ENCODE measurements at places on chromosomes 2 and 18. TPM values are rescaled to one million over a fixed set of nuclear protein-coding genes. Genes with fewer than 3 reads are reported as not detected.

The ASPRV1 gene
- 4.3 TPM for total RNA-seq

The ZSCAN30 gene
- 7.5 TPM for total RNA-seq

The CBLN2 gene
- 8.2 TPM for total RNA-seq

The CCDC85A gene
- total RNA-seq, result 15.0 TPM

The SCN3A gene
- 1.4 TPM for total RNA-seq

The FOXI3 gene
- not detected for total RNA-seq

The TEX44 gene
- not detected for total RNA-seq

DNA sequence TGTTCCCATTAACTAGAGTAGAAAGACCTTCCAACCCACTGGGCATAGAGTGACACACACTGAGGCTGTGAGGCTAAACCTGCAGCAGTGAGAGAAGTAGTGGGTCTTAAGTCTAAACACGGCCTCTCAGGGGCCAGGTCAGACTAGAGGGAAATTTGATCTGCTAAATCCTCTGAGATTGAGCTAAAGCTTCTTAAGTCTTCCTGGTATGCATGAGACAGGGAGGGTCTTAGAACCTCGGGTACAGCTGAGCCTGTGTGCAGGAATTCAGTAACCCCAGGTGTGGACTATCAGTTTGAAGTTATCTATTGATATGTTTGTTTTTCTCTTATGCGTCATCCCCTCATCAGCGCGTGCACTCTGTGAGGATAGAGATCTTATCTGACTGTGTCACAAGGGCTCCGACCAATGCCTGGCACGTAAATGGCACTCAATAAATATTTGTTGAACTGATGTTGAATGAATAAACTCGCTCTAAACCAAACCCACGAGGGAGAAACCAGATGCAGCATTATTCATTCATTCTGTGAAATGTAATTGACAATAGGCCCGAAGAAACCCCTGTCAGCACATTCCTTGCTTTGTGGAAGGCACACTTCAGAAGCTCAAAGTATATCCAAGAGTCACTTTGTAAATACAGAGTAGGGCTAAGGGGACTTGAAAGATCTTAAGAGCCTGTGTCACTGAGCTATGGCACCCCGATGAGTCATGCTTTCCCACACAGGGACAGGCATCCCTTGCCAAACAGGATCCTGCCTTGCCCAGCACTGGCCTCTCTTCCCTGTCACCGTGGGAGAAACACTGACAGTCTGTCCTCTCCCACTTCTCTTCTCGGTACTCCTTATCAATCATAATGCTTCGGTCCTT, 21.7 kb upstream of the RAB10 start:
- H3K36me3 ChIP-seq, result no peaks in the 10 kb centered on the region
- no peak for DNase-seq

GRCh38 chr2:105834931-105835330, 90.2 kb downstream of the NCK2 start:
- peaks cover 3% of the 10 kb centered on the region for H3K4me1 ChIP-seq
- no peaks in the 10 kb centered on the region for H3K36me3 ChIP-seq
- H3K27ac ChIP-seq, result no peak overlapping the region

DNA sequence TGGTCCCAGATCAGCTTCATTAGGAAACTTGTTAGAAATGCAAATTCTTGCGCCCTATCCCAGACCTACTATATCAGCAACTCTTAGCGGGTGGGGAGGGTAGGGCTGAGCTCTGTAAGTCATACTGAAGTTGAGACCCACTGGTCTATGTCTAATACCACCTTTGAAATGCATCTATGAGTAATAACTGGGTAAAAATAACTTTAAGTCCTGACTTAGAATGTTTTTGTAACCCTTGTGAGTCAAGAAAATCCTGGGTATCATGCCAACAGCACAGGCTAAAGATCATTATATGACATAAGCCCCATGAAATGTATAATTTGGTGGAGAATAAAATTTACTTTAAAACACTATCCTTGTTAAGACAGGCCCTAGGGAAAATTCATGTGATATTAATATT, 41.4 kb downstream of the PRKD3 start:
- H3K4me3 ChIP-seq, result no peak overlapping the region
- peaks cover 39% of the 10 kb centered on the region for H3K36me3 ChIP-seq
- peak overlapping the region; percentile 59 for H3K27ac ChIP-seq
- no peaks in the 10 kb centered on the region for H3K27me3 ChIP-seq

DNA sequence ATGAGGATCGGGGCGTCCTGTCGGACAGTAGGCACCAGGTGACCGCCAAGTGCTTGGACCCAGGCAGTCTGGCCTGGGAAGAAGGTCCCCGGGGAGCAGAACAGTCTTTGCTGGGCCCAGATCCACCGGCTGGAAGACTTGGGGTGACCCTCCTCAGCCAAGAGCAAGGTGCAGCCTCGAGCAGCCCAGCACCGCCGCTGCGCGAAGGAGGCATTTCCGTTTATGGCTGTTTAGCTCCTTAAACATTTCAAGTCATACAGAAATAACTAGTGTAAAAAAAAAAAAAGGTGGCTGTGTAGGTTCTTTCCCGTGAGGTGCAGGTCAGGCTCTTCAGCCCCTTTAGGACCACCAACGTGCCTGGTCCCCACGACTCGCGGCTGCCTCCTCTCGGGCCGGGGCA, 370.2 kb downstream of the CMPK2 start:
- no peaks in the 10 kb centered on the region for H3K36me3 ChIP-seq
- H3K27me3 ChIP-seq, result no peaks in the 10 kb centered on the region
- no peak overlapping the region for H3K27ac ChIP-seq
- no peak for DNase-seq
- H3K4me3 ChIP-seq, result no peak overlapping the region

GRCh38 chr18:77208964-77209363, 40.7 kb upstream of the GALR1 start:
- no peak overlapping the region for H3K4me3 ChIP-seq
- H3K27me3 ChIP-seq, result no peaks in the 10 kb centered on the region
- no peak for DNase-seq
- H3K36me3 ChIP-seq, result no peaks in the 10 kb centered on the region

DNA sequence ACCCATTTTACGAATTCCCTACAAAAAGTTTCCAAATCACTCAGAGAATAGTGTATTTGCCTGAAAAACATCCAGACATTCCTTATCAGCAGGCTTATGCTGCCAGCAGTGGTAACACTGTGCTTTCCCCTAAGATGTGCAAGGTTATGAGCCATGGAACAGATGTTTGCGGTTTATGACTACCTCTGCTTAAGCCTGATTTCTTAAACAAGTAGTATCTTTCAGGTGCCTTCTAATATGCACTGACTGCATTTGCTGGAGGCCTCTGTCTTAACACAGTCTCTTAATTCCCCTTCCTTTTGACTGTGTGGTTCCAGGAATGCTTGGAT, 54.8 kb downstream of the CDC42EP3 start:
- no peaks in the 10 kb centered on the region for H3K27me3 ChIP-seq
- H3K36me3 ChIP-seq, result no peaks in the 10 kb centered on the region
- no peak overlapping the region for H3K4me3 ChIP-seq
- no peak for DNase-seq
- peaks cover 39% of the 10 kb centered on the region for H3K4me1 ChIP-seq
- peak overlapping the region; percentile 78 for H3K27ac ChIP-seq

- H3K36me3 ChIP-seq, result no peaks in the 10 kb centered on the region
- no peak overlapping the region for H3K27ac ChIP-seq
- no peak overlapping the region for H3K4me3 ChIP-seq
- no peak for DNase-seq
- no peaks in the 10 kb centered on the region for H3K27me3 ChIP-seq
- no peaks in the 10 kb centered on the region for H3K4me1 ChIP-seq
These were observed 131.6 kb upstream of the MSH6 start for GRCh38 chr2:47651296-47651695.

DNA sequence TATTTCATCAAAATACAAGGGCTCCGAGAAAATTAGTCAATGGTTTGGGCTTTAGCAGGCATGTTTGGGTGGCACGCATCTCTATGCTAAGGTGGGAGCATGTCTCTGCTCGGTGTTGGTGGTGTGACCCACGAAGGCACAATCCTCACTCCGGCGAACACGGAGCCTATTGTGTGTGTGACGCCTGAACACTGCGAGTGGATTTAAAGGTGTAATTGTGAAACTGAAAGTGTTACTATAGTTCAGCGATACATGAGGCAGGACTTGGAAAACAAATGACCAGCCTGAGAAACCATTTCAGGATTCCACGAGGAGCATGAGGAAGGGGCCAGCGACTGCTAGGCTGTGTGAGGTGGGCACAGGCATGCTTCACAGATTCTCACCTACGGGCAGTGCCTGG, 41.7 kb upstream of the LDLRAD4 start:
- no peaks in the 10 kb centered on the region for H3K4me1 ChIP-seq
- H3K27ac ChIP-seq, result no peak overlapping the region
- H3K4me3 ChIP-seq, result no peak overlapping the region
- DNase-seq, result no peak
- H3K27me3 ChIP-seq, result no peaks in the 10 kb centered on the region

DNA sequence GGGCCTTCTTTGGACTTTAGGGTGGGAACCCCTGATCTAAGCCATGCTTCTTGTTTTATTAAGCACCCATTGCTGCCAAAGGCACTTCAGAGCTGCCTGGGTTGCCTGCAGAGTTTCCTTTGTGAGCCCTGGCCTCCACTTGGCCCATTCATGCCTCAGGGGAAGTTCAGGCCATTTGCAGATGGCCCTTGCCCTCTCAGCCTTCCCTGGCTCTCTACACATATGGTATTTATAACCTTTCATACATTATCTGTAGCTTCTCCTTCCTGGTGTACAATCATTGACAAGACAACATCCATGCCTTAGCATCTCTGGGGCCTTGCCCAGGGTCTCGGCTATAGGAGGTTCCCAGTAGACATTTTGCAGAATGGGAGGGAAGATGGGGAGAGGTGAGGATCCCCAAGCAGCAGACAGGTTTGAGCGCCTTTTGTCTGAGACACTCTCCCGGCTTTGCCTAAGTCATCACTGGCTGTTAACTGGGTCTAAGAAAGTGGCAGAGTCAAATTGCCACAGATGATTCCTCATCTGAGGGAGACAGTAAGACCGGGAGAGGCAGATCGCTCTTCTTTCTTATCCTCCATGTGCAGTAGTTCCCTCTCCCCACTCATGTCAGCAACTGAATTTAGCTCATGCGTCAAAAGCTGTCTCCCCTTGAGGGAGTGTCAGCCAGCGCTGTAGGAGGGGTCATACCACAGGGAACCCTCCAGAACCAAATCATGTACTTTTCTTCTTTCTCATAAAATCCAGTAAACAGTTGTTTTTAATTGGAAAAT, 2.7 kb downstream of the EHD3 start:
- peak overlapping the region; percentile 99 for H3K27ac ChIP-seq
- peak overlapping the region; percentile 26 for H3K4me3 ChIP-seq
- no peaks in the 10 kb centered on the region for H3K36me3 ChIP-seq
- H3K4me1 ChIP-seq, result peaks cover 53% of the 10 kb centered on the region
- peak; percentile 53 for DNase-seq

GRCh38 chr18:44238454-44238853, 442.2 kb upstream of the SETBP1 start:
- H3K4me1 ChIP-seq, result no peaks in the 10 kb centered on the region
- H3K4me3 ChIP-seq, result no peak overlapping the region
- no peaks in the 10 kb centered on the region for H3K36me3 ChIP-seq
- no peak overlapping the region for H3K27ac ChIP-seq
- no peaks in the 10 kb centered on the region for H3K27me3 ChIP-seq

- H3K4me3 ChIP-seq, result no peak overlapping the region
- no peaks in the 10 kb centered on the region for H3K27me3 ChIP-seq
- no peaks in the 10 kb centered on the region for H3K36me3 ChIP-seq
- H3K4me1 ChIP-seq, result peaks cover 3% of the 10 kb centered on the region
- no peak for DNase-seq
- no peak overlapping the region for H3K27ac ChIP-seq
These were observed 46.0 kb upstream of the RMND5A start for GRCh38 chr2:86673986-86674670.
